ENCODE measurements at places on chromosomes 11 and 22. TPM values are rescaled to one million over a fixed set of nuclear protein-coding genes. Genes with fewer than 3 reads are reported as not detected.

GRCh38 chr11:26905368-26905767 is 88.5 kb upstream of the FIBIN start:
- DNase-seq = no peak

GRCh38 chr11:75246671-75247350 is 6.2 kb downstream of the TPBGL start:
- DNase-seq = no peak

The ACAD8 gene
- total RNA-seq = 31.2 TPM

GRCh38 chr11:45527898-45528297 is 137.5 kb downstream of the CHST1 start:
- DNase-seq = no peak

DNA sequence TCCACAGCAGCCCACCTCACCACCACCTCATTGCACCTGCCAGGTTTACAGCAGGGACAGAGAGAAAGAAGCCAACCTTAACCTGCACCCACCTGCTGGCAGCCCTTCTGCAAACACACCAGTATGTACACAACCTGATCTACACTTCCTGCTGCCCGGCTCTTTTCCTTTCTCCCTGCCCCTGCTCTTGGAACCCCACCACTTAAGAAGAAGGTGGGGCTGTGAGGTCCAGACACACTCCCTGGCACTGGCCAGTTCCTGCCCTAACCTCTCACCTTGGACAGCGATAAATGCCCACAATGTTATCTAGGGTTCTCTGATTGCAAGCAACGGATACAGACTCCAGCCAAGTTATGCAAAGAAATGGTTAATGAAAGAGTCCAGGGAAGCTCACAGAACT is 10.8 kb upstream of the SLC35C1 start:
- no peak for DNase-seq

The CELF1 gene
- 76.1 TPM for total RNA-seq

DNA sequence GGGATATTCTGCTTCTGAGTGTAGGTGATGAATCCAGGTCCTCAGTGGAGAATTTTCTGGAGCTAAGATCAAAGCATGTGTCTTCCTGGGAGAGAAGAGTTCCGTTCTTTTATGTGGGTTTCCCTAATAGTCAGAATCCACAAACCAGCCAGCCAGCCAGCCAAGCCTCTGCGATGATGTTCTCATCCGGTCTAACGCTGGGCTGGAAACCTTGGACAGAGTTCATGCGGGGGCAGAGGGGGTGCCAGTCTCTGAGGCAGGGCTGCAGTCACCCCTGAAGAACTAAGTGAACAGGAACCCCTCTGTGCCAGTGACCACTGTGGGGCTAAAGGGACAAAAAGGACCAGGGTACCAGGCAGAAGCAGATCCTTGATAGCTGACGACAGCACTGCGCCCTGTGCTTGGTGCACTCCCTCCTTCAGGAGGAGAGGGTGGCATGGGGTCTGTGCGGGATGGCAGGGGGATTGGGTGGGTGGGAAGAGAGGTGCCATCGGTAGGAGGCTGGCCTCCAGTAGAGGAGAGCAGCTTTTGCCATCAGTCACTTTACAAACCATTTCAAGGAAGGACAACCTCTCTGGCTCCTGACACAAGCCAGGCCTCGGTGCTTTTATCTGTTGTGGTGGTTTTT is 27.1 kb downstream of the ADAMTS15 start:
- peak; percentile 24 for DNase-seq

DNA sequence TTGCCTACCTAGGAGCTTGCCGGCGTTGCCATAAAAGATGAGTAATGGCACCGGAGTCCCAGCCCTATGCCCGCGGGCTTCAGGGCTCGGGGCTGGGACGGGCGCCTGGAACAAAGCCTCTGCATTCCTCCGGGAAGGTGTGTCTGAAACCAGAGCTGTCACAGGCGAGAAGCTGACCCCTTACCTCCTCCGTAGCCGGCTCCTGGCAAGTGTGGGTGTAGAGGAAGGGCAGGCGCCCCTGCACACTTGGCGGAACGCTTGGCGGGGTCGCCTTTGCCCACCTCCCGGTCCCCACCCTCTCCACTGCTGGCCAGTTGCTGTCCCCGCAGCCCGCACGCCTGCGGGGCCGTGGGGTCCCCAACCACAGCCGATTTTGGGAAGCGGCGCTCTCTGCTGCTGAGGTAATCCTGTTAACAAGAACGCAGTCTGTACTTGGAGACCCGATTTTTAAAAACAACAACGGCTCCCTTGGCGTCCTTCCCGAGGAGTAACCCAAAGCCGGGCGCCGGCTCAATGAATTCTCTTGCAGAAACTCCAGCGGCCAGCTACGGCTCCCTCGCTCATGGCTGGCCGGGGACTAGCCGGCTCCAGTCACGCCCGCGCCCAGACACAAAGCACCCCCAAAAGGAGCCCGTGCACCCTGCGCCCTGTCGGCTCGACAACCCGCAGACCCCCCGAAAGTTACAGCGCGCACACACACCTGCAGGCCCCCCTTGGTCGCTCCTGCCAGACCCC is 89.2 kb downstream of the PLEKHA7 start:
- peak; percentile 90 for DNase-seq

GRCh38 chr11:93128574-93128973 is 69.2 kb downstream of the SLC36A4 start:
- no peak for DNase-seq

DNA sequence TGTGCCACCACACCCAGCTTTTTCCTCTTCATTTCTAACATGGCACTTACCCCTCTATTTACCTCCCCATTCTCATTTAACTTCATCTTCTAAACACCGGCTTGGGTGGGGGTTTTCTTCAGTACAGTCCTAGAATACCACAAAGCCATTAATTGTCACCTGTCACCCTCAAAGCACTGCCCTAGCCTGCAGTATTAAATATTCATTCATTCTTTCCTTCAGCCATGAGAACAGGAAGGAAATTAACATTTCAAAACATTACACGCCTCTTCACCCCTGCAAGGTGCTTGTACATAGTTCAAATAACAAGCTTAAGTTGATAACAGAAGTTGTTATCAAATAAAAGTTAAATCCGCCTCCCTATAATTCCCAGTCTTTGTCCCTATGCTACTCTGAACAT is 10.7 kb upstream of the VPS37C start:
- DNase-seq = no peak

GRCh38 chr11:66906061-66906733 is 49.3 kb downstream of the LRFN4 start:
- peak; percentile 36 for DNase-seq

GRCh38 chr11:45472716-45473317 is 186.7 kb upstream of the SYT13 start:
- DNase-seq = no peak

DNA sequence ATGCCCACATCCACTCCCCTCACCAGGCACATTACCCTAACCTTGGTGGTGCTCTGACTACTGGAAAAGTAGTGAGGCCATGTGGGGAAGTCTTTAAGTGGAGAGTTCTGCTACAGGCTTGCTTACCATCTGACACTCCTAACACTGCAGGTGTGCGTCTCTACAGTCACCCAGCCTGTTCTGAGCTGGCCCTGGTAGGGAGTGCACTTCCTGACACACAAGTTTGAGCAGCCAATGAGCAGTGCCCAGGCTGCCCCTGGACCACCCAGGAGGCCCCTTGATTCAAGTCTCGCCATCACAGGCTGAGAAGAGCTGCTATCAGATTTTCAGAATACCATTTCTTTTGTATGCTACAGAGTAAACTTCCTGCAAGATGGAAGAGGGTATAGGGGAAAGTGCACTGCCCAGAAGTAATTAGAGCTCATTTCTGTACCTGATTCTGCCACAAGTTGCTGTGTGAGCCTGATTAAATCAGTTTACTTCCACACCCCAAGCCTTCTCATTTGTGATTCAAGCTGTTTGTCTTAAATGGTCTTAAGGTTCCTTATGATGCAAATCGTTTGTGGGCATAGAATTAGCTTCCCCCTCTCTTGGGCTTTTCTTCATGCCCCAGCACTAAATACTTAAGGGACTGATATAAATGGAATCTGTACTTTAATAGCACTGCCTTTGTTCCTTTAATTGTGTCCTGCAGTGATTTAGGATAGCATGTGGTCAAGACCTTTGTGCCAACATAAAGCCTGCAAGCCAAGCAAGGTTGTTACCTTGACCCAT is 22.2 kb downstream of the OPCML start:
- DNase-seq = no peak

The C11orf42 gene
- total RNA-seq = not detected

The ASCL2 gene
- total RNA-seq = 0.23 TPM

GRCh38 chr22:36301851-36302250 is 48.9 kb downstream of the APOL1 start:
- DNase-seq = no peak

The MAJIN gene
- total RNA-seq = not detected

- no peak for DNase-seq
Observed at GRCh38 chr22:40122792-40123191, 54.9 kb upstream of the TNRC6B start.

- DNase-seq = no peak
Observed at GRCh38 chr22:37137903-37138665, 11.6 kb downstream of the IL2RB start.

DNA sequence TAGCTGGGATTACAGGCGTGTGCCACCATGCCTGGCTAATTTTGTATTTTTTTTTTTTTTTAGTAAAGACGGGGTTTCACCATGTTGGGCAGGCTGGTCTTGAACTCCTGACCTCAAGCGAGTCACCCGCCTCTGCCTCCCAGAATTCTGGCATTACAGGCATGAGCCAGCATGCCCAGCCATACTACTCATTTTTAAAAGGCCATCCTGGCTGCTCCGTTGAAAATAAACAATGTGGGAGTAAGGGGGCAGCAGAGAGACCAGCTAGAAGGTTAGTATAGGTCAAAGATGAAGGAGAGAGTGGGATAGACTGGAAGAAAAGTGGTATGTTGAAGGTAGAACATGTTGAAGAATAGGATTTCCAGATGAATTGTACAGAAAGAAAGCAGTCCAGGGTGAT is 17.6 kb upstream of the LIN7C start:
- DNase-seq = no peak

DNA sequence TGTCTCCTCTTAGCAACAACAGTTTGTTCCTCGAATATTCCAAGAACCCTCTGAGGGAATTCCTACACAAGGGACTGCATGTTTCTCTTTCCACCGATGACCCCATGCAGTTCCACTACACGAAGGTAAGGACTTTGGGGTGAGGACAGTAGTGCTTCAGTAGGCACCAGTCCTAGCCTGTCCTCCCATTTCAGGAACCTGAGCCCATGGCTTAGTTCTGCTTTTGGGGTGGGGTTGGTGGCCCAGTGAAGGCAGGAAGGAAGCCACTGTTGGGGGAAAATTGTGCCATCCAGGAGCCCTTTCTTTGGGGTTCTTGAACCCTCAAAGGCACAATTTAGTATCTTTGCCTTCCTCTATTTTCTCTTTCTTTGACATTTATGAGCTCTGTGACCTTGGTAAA is 38.2 kb downstream of the RNF141 start:
- no peak for DNase-seq

- no peak for DNase-seq
Observed at GRCh38 chr11:109033627-109034338, 368.9 kb downstream of the DDX10 start.

GRCh38 chr11:130964058-130964792 is 47.9 kb upstream of the SNX19 start:
- DNase-seq = no peak

GRCh38 chr22:17638182-17638431 is 450 bp upstream of the BCL2L13 start:
- DNase-seq = no peak

DNA sequence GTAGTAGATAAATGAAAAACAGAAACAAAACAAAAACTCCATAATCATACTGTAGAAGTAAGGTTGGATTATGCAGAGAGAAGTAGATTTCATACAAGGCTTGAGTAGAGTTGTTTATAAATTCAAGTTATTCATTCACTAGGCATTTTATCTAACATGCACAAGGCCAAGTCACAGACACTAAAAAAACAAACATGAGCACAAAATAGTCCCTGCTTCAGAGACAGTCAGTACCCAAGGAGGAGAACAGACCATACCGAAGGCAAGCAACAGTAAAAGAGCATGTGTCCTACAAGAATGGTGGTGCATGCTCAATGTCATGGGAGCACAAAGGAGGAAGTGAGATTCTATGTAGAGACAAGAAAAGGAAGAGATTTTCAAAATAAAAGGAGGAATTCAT is 796.5 kb upstream of the LRRC4C start:
- no peak for DNase-seq

- DNase-seq = no peak
Observed at GRCh38 chr11:67292671-67293070, 3.6 kb downstream of the ANKRD13D start.
